GM19239 (cell line): ENCODE measurements at places on chromosomes 13 and 19.

DNA sequence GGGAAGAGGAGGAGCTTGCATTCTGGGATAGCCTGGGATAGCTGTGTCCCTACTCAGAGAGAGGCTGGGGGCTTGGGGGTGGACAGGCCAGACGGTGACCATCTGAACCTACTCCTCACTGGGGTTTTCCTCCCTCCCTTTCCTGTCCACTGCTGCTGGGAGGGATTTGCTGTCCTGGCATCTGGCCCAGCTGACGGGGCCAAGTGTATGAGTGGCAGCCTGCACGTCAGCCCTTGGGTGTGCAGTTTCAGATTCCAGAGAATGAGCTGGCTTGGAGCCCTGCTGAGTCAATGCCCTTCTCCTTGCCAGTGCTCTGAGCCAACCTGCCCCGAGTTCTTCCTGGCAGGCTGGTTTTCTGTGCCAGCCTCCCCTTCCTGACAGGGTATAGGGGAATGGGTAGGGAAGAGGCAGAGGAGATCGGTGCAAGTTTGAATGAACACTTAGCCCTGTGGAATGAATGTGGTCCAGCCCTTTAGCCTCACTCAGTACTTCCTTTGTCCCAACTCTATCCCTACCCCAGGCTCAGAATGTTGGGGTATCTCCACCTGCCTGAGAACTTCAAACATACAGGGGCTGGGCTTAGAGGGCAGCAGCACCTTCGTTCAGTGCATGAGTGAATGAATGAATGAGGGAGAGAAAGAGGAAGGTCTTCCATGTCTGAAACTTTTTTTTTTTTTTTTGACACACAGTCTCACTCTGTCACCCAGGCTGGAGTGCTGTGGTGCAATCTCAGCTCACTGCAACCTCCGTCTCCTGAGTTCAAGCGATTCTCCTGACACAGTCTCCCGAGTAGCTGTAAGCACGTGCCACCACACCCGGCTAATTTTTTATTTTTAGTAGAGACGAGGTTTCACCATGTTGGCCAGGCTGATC is 1.8 kb upstream of the ANGPTL4 start:
- DNase-seq = no peak

DNA sequence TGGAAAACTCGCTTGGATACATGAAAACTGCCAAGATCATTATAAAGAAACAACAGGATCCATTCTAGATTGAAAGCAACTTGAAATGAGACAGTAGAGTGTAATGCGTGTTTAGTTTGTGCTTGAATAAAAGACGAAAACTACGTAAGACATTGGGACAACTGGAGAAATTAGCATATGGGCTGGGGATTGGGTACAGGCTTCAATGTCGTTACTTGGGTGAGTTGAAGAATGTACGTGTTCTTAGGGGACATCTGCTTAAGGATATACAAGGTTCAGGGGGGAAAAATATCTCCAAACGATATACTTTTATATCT is 471 bp upstream of the ERVK3-1 start:
- DNase-seq = no peak

- DNase-seq = no peak
These were observed 1318.9 kb downstream of the OLFM4 start for GRCh38 chr13:54347531-54347930.

- no peak for DNase-seq
These were observed 39.1 kb downstream of the GPR180 start for GRCh38 chr13:94640721-94641120.

DNA sequence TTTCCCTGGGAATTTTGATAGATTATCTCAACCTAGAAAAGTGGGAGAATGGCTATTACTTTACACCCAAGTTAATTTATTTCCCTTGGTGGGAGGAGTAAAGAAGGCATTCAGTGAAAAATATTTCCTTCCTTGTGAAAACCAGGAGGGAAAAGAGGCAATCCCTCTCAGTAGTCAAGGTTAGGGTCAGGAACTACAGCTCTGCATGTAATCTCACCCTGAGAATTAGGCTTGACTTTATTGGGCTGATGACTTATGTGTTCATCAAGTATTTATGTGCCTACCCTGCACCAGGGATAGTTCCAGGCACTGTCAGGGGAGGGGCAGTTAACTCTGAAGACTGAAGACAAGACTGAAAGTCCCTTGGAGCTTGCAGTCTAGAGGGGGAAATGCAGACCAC is 281.8 kb downstream of the DLEU7 start:
- DNase-seq = no peak

DNA sequence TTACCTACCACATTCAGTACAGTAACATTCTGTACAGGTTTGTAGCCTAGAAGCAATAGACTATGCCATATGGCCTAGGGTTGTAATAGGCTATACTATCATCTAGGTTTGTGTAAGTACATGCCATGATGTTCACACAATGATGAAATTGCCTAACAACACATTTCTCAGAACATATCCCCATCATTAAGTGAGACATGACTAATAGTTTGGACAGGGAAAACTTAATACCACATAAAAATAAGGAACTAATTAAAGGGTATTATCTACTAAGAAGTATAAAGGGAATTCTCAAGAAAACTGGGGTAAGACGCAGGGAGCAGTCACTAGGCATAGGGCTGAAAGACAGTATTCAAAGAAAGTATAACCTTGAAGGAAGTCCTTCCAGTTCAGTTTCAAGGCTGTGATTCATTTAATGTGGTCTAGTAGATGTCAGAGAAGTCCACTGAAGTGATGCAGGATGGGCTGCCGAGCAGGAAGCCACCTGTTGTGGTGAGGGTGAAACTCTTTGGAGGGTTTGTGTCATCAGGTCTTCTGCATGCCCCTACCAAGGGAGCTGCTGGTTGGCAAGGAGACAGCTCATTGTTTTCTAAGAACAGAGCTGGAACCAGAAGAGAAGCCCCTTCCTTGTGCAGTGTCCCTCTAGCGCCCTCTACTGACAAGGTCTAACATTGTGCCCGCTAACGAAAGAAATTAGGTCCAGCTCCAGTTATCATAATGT is 122.9 kb downstream of the OLFM4 start:
- DNase-seq = peak; percentile 34

DNA sequence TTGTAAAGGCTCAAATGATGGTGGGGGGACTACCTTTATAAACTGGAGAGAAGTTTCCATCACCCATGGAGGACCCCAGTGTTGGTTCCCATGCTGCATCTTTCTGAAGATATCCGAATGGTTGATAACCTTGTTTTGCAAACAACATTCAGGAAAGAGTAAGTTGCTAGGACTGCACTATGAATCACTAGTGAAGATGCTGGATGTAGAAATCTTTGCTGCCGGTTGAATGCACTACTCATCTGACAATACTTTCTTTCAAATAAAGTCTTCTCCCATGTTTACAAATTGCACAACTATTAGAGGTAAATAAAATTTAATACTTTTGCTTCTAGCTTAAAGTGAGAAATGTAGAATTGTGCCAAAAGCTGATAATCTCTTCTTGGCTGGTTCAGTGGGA is 198.4 kb upstream of the SLITRK6 start:
- DNase-seq = no peak

GRCh38 chr13:109400209-109400608 is 386.2 kb downstream of the IRS2 start:
- DNase-seq = no peak

DNA sequence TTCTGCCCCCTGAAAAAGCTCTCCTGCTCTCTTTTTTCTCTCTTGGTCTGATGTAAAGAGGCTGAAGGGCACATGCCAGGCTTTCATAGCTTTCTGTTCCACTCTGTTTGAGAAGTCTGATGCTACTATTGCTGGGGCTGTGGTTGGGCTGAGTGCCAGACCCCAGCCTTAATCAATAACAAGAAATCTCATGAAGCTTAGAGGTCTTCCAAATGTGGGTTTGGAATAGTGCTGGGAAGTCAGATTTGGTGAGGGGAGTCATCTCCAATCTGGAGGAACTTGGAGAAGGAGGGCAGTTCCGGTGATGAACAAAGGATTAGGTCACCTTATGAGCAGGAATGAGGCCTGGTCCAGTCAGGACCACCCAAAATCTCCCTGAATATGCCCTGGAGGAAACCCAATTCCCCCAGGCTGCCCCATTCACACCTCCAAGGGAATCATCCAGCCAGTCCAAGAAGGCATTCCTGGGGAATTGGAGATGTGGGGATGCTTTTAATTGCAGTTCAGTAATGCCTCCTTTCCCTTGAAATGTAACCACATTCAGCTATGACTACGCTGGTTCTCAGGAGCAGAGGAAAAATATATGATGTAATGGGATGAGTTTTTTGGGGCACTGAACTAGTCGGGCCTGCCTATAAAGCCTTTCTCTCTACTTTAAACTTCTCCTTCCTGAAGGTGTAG is 102.0 kb downstream of the STARD13 start:
- no peak for DNase-seq

GRCh38 chr13:44436589-44437337 is 63.1 kb downstream of the SERP2 start:
- no peak for DNase-seq

- DNase-seq = no peak
These were observed 34.0 kb downstream of the KLF5 start for GRCh38 chr13:73092829-73093228.

GRCh38 chr19:2544576-2545415 is 68.9 kb downstream of the GADD45B start:
- no peak for DNase-seq

DNA sequence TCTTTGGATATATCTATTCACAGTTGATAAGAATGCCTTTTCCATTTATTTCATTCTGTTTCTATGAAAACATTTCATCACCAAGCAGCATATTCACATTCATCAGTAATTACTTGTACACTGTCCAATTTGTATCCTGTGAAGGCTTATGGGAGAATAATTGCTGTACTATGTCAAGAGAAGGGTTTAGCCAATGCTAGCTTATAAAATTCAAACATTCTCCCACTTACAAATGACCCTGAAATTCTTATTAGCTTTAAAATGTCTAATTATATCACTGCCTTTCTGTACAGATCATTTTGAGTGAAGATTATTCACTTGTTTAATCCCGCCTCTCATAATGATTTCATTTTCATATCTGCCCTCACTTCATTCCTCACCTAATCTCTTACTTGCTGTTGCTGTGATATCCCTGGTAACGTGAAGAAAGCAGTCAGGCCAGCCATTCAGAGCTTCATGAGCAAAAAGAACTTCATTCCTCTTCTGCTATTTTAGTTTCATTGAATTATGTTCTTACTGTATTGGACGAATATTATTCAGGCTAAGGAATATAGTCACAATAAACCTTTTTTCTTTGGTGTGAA is 778.7 kb downstream of the OLFM4 start:
- DNase-seq = no peak

GRCh38 chr19:41351339-41352245 is 2.1 kb downstream of the TGFB1 start:
- DNase-seq = peak; percentile 78

DNA sequence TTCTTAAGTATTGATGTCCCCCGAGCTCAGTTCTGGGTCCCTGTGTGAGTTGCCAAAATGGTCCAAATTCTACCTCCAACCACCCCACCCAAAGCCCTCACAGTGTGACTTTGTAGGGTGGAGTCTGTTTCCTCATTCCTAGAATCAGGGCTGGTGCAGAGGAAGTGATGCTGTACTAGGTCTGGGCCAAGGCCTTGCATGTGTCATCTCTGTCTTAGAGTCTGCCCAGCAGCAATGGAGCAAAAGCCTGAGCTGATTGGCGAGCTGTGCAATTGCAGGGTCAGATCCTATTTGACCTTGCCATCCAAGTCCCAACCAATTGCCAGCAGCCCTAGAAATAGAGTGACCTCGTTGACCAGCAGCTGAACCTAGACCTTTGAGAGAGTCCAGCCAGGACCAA is 97.0 kb upstream of the ANKRD10 start:
- DNase-seq = no peak

- no peak for DNase-seq
These were observed 153.4 kb upstream of the STARD13 start for GRCh38 chr13:33438918-33439317.

DNA sequence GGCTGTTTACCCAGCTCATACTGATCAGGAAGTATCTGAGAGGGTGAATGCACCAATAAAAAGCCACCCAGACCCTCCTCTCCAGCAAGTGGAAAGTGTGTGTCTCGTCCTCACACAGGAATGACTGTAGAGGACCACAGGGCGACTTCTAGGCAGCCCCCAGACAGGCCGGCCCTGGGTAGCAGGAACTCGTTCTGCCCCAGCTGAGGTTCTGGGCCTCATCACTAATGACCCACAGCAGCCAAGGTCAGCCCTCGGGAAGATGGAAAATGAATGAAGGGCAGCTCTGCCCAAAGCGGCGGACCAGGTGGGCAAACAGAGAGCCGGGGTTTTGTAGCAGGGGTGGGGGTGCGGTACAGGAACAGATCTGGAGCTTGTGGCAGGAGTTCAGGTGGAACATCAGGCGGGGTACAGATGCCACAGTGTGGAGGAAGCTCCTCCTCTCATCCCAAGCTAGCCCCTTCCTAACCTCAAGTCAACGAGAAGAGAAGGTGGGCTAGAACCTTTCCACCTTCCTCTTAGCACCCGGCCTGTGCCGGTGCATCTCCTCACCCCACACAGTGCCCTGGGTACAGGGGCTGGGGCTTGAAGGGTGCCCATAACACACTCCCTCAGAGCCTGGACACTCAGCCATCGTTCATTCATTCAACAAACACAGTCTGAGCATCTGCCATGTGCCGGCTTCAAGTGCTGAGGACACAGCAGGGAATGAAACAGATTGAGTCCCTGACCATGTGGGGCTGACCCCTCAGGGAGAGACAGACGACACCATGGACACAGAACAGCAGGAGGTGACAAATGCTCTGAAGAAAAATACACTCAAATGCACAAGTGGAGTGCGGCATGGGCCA is 36.2 kb downstream of the RFX2 start:
- no peak for DNase-seq
